Central memory CD8-positive, alpha-beta T cell (primary cell): ENCODE measurements at places on chromosomes 5 and 9.

GRCh38 chr9:118395415-118395814 lies 691.2 kb downstream of the TLR4 start:
- no peak for DNase-seq

DNA sequence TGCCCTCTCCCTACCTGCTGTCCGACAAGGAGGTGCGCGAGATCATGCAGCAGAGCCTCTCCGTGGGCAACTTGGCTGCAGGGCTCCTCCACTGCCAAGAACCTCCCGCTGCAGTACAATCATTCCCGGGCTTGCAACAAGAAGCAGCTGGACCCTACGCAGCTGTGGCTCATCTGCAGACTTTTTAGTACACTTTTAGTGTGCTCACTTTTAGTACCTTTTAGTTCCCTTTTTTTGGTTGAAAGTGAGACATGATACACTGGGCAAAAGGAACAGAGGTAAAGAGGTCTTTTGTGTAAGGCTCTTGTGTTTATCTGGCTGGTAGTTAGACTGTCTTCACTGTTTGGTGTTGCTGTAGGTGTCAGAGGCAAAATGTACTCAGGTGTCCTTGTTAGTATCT lies 58.1 kb upstream of the SPTLC1 start:
- DNase-seq, result no peak

GRCh38 chr5:178496642-178497041 lies 93.6 kb downstream of the COL23A1 start:
- DNase-seq, result no peak

DNA sequence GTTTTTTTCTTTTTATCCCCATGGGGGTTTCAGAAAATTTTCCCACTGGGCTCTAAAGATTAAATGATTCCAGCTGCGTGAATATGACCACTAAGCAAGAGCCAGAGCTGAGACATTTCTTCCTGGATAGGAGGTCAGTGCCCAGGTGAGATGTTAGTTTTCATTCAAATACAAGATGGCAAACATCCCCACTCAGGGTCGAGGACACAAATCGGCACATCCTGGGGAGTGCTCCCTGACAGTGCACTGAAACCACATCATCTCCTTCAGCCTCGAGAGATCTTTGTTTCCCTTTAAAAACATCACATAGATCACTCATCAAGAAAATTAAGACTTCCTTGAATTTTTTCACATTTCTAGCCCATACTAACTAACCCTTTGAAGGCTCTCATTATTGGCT lies 273.2 kb upstream of the PANK3 start:
- DNase-seq, result no peak

DNA sequence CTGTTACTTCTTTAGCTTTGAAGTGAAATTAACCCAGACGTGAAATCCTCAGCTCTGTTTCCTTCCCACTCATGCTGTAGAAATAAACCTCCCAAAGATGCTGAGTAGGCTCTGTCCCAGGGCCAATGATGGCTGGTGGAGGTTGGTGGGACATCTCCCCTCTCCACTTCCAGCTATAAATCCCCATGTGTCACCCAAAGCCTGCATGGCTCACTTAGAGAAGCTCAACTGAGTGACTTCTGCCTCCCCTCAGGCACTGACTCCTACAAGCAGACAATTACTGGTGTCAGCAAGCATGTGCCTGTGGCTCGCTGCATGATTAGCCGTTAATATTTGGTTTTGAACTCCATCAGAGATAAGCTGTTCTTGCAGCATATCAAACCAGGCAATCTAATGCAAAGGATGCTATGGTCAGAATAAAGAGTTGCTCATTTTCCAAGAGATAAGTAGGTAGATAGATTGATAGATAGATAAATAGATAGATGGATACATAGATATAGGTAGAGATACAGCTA lies 569.5 kb upstream of the WWC1 start:
- DNase-seq, result no peak

DNA sequence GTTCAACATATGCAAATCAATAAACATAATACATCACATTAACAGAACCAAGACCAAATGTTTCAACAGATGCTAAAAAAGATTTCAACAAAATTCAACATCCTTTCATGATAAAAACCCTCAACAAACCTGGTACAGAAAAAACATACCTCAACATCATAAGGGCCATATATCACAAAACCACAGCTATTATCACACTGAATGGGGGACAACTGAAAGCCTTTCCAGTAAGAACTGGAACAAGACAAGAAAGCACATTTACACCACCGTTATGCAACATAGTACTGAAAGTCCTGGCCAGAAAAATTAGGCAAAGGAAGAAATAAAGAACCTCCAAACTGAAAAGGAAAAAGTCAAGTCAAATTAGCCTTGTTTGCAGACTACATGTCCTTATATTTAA lies 93.6 kb downstream of the DTWD2 start:
- no peak for DNase-seq

DNA sequence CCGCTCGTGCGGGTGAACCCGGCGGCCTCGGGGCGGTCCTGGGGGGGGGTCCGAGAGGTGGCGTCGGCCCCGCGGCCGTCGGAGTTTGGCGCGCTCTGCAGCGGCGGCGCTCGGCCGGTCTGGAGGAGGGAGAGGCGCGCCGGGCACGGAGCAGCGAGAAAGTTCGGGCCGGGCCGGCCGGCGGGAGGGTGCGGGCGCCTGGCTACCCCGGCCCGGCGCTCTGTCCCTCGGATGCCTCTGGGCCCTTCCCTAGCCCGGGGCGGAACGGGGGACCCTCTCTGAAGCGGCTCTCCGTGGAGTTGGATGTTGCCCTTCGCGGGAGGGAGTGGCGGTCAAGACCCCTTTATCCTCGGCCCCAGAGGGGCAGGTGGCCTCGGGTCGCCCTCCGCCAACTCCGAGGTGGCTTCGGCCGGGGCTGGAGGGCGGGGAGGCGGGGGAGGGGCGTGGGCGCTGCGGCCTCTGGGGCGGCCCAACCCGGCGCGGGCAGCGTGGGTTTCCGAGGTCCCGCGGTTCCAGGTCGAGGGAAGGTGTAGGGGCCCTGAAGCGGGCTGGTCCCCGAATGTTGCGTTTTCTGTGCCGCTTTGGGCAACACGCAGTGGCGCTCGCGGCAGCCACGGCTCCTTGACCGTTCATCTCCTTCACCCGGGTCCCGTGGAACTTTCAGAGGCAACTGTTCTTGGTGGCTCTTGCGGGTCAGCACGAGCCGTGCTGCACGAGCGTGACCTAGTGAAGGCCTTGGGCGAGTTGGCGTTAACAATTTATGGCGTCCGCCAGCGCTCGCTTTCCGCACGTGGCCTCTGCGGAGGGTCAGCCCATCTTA lies 290.5 kb downstream of the DOCK8 start:
- peak; percentile 13 for DNase-seq

DNA sequence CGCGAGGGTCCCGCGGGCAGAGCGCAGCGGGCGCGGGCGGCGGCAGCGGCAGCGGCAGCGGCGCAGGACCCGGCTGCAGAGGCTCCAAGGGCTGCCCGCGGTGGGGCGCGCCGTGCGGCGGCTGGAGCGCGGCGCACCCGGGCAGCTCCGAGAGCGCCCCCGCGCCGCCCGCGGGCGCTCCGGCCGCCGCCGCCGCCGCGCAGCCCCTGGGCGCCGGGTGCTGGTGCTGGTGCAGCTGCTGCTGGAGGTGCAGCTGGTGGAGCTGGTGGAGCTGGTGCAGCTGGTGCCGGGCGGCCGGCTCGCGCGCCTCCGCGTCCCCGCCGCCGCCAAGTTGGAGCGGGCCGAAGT lies 644 bp downstream of the IER5L start:
- DNase-seq, result no peak

DNA sequence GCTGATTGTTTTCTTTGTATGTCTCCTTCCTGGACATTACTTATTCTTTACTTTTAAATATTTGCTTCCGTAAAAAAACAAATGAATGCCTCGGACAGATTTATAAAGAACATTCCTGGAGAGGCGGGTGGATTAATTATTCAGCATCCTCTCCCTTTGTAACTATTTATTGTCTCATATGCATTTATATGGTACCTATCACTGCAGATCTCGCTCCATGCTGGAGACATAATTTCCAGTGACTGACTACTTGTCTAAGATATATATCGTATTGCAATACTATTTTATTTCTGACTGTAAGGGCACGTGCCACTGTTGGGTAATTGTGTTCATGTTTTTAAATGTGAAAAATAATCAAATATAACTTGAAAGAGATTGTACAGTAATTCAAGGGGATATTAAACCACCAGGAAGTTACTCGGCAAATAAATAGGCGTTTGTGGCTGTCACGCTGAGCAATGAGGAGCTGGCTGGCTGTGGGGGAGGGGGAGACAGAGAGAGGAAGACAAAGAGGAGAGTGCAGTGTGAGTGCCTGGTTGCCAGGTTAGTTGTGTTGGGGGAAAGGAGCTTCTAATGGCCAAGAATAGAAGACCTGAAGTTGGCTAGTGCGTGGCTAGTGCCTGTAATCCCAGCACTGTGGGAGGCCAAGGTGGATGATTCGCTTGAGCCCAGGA lies 131.8 kb upstream of the GABRP start:
- no peak for DNase-seq

DNA sequence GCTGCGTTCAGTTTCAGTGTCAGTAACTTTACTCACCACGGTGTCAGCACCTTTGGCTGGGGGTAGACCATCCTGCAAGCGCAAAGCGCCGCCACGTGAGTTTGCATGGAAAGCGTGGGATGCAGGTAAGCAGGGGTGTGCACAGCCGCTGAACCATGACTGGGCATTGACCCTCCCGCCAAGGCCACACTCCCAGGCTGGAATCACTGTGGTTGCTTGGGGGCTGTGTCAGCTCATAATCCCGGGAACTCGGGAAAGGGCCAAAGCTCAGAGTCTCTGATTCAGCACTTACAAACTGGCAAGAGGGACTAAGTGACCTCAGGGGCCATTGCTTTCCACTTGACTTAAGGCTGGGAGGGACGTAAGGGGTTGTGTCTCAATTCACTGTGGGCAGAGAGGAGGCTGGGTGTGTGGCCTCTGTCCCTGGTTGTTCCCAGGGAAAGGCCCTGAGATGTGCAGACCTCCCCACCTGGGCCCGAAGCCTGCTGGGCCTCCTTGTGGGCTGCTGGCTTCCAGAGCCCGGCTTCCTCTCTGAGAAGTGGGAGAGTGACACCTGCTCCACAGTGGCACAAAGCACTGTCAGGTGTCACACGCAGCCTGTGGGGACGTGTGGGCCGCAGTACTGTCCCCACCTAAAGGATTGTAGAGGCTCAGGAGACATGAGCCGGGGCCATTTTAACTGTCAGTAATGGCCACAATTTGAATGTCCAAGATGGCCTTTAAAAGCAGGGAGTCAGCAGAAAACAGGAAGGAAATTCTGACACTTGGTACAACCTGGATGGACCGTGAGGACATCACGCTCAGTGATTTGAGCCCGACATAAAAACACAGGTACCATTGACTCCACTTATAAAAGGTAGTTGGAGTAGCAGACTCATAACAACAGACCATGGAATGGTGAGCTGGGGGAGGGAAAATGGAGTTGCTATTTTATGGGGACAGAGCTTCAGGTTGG lies 16.7 kb downstream of the ABO start:
- DNase-seq, result no peak

- no peak for DNase-seq
Measured at GRCh38 chr9:127767909-127768331, 10.5 kb downstream of the SH2D3C start.
